HCEC 1CT (cell line): ENCODE measurements at places on chromosomes 13 and 19.

DNA sequence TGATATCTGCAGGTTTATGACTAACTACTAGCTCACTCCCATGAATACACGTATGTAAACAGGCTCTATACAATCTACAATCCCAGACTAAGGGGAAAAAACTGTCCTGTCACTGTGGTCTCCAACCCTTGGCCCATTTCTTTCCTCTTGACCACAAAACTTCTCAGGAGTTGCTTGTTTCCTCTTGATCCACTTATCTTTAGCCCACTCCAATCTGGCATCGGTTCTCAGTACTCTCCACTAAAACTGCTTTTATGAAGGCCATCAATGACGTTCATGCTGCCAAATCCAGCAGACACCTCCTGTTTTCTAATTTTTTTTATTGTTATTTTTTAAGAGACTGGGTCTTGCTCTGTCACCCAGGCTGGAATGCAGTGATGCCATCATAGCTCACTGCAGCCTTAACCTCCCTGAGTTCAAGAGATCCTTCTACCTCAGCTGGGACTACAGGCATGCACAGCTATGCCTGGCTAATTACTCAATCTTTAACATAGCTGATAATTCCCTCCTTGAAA is 31.9 kb upstream of the USPL1 start:
- DNase-seq, result peak; percentile 62

DNA sequence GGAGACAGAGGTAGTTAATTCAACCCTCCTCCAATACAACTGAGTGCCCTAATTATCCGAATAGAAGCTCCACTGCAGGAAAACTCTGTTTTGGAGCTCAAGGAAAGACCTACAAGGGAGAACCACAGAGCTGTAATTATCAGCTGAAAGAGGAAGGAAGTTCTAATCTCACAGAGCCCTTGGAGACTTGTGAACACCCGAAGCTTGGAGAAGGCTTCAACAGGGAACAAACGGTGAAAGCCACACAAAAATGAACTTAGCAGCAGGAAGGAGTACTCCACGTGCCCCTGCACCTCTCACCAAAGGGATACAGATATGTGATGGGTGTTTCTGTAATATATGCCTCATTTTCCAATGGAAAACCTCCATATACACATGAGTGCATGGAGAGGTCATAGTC is 61.1 kb downstream of the IRS2 start:
- DNase-seq, result no peak

GRCh38 chr13:49298903-49299605 is 51.3 kb downstream of the CDADC1 start:
- no peak for DNase-seq

GRCh38 chr19:3682286-3682685 is 18.0 kb downstream of the PIP5K1C start:
- DNase-seq, result no peak

DNA sequence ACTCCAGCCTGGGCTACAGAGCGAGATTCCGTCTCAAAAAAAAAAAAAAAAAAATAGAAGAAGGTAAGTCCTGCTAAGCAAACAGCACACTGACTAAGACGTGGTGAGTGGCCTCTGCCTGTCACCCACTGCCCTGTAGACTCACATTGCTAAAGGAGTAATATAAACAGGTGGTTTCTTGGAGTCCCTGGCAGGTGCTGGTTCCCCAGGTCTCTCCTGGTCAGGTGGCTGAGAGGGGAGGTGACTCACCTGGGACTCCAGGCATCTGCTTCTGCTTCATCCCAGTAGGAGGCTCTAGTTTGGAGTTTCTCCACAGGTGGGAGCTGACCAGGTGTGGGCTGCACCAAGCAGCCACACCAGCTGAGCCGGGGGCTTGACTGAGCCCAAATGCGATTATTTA is at the start of gene OR10H1:
OR10H1 (minus strand) TSS at position 359 of the 400 bp plus-strand sequence. CDS start 7,627 bp downstream, outside the sequence.
- DNase-seq, result no peak

GRCh38 chr13:62629618-62630017 is 1214.0 kb upstream of the PCDH20 start:
- no peak for DNase-seq

DNA sequence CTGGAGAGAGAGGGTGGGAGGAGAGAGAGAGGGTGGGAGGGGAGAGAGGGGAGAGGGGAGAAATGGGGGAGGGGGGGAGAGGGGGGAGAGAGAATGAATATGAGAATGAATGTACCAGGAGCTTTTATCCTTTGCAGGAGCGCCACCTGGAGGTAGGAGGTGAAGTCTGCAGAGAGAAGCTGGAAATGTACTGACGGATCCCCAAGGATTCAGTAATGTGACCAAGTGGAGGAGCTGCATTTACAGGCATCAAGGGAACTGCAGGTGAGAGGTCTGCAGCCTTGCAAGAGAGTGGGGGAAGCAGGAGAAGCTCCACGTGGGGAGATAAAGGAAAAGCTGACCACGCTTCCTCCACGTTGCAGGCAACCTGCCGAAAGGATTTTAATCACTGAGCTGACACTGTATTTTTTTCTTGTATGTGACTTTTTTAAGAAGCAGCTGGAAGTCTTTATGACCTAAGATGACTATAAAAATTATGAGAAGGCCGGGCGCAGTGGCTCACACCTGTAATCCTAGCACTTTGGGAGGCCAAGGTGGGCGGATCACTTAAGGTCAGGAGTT is 33.7 kb downstream of the VSTM1 start:
- peak; percentile 41 for DNase-seq

GRCh38 chr13:23716401-23716800 is 146.2 kb downstream of the TNFRSF19 start:
- DNase-seq, result no peak
